ENCODE measurements at places on chromosomes 7 and 10.
A peak's percentile ranks its signal among the peaks of the same experiment; 100 is the strongest.

GRCh38 chr7:139924461-139924860 lies 95.4 kb downstream of the TBXAS1 start:
- H3K27me3 ChIP-seq: no peaks in the 10 kb centered on the region
- DNase-seq: no peak
- no peaks in the 10 kb centered on the region for H3K36me3 ChIP-seq
- H3K27ac ChIP-seq: no peak overlapping the region
- H3K4me3 ChIP-seq: no peak overlapping the region

DNA sequence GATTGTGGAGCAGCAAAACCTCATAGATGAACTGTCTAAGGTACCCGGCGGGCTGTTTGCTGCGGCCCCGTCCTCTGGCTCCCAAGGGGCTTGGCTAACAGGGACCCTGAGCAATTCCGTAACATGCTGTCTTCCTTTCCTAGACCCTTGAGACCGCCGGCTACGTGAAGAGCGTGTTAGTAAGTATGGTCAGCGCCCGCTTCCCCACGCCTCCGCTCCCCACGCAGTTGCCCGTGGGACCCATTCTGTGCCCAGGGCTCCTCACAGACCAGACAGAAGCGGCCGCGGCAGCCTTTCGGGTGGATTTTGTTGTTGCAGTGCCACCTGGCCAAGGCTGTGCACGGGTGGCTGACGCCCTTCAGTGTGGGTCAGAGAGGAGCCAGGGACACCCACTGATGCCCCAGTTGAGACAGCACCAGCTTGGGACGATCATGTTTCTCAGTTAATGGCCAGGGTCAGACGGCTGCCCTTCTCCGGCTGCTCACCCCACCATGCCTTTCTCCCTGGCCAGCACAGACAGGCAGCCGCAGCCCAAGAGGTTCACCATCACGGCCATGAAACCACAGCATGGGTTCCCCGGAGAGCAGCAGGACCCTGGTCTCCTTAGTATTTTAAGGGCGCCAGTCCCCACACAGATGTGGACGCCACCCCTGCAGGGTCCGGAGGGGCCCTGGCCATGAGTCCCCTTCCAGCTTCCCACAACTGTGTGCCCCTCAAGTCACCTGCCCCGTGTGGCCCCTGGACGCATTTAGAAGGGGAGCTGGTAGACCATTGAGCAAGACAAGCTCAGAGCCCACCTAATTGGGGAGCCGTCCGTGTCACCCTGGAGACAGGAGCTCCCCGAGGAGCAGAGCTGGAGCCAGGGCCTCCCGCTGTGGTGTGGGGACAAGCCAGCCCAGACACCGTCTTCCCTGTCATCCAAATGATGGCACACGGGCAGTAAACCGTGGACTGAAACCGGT lies 49.4 kb upstream of the DPYSL4 start:
- no peaks in the 10 kb centered on the region for H3K27me3 ChIP-seq
- H3K27ac ChIP-seq: no peak overlapping the region
- H3K4me1 ChIP-seq: peaks cover 1% of the 10 kb centered on the region
- H3K4me3 ChIP-seq: no peak overlapping the region

- H3K27ac ChIP-seq: no peak overlapping the region
- peaks cover 34% of the 10 kb centered on the region for H3K4me1 ChIP-seq
- peaks cover 3% of the 10 kb centered on the region for H3K27me3 ChIP-seq
- H3K4me3 ChIP-seq: no peak overlapping the region
- no peak for DNase-seq
- no peaks in the 10 kb centered on the region for H3K36me3 ChIP-seq
Observed at GRCh38 chr7:1049006-1049741, 4.8 kb downstream of the GPR146 start.

DNA sequence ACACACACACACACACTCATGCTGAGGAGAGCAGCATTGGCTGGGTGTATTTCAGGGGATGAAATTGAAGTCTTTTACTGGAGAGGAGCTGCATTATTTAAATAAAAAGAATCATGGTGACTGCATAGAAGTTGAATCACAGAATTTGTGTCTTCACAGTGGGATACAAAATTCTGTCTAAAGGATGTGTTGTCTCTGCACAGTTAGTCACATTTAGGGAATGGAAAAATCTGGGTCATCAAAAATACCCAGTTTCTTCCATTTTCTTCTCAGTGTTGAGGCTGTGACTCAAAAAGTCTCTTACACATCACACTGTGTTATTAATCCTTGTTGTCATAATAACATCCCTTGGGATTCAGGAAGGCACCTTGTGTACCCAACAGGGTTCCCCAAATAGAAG lies 10.9 kb downstream of the PAPSS2 start:
- no peak overlapping the region for H3K27ac ChIP-seq
- no peak overlapping the region for H3K4me3 ChIP-seq
- no peaks in the 10 kb centered on the region for H3K4me1 ChIP-seq
- H3K36me3 ChIP-seq: no peaks in the 10 kb centered on the region
- no peak for DNase-seq

- H3K27me3 ChIP-seq: peaks cover 67% of the 10 kb centered on the region
- no peaks in the 10 kb centered on the region for H3K36me3 ChIP-seq
- DNase-seq: no peak
- H3K4me1 ChIP-seq: peaks cover 41% of the 10 kb centered on the region
- H3K27ac ChIP-seq: no peak overlapping the region
Observed at GRCh38 chr10:101228966-101229265, 347 bp downstream of the LBX1 start.

DNA sequence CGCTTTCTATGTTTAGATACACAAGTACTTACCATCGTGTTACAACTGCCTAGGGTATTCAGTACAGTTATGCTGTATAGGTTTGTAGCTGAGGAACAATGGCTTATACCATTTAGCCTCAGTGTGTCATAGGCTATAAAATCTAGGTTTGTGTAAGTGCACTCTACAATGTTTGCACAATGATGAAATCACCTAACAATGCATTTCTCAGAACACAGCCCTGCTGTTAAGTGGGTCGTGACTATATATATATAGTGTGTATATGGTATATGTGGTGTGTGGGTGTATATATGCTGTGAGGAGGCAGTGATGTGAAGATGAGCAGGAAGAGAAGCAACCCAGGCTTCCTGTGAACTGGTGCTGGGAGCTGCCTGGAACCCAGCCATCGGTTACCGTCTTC lies 65.6 kb upstream of the MKI67 start:
- H3K27me3 ChIP-seq: no peaks in the 10 kb centered on the region
- H3K36me3 ChIP-seq: no peaks in the 10 kb centered on the region
- H3K4me3 ChIP-seq: no peak overlapping the region
- H3K4me1 ChIP-seq: peaks cover 19% of the 10 kb centered on the region

DNA sequence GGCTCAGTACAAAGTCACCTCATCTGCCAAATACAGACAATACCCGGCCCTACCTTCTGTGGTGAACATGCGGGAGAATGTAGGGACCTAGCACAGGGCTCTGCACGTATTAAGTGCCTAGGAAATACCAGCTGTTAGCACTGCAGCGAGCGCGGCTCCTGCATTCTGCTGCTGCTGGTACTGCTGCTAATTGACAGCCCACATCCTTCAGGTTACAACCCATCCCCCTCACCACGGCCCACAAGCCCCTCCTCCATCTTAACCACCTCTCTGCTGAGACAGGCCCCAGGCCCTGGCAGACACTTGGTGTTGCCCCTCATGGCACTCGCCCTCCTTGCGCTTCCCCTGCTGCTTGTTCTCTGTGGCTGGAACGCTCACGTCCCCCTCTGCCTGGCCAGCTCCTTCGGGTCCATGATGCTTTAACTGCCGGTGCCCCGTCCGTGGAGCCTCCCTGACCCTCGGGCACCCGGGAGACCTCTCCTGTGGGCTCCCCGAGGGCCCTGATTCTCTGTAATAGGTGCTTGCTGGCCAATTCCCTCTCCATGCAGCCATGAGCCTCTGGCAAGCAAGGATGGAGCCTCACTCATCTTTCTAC lies 53.3 kb upstream of the LOXL4 start:
- H3K36me3 ChIP-seq: no peaks in the 10 kb centered on the region
- no peak for DNase-seq
- H3K27me3 ChIP-seq: no peaks in the 10 kb centered on the region
- peaks cover 2% of the 10 kb centered on the region for H3K4me1 ChIP-seq

DNA sequence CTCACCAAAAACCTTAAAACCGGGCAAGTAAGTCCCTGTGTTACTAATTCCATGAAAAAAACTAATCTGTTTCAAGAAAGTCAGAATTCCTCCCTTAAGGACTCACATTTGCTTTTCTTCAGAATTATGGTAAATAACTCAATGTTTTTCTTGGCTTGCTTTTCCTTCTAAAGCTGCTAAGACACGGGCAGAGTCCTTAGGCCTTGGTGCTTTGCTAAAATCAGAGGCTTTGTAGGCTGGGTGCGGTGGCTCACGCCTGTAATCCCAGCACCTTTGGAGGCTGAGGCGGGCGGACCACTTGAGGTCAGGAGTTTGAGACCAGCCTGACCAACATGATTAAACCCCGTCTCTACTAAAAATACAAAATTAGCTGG lies 32.0 kb downstream of the GNA12 start:
- no peak overlapping the region for H3K4me3 ChIP-seq
- no peaks in the 10 kb centered on the region for H3K36me3 ChIP-seq
- H3K27me3 ChIP-seq: no peaks in the 10 kb centered on the region
- H3K27ac ChIP-seq: no peak overlapping the region

DNA sequence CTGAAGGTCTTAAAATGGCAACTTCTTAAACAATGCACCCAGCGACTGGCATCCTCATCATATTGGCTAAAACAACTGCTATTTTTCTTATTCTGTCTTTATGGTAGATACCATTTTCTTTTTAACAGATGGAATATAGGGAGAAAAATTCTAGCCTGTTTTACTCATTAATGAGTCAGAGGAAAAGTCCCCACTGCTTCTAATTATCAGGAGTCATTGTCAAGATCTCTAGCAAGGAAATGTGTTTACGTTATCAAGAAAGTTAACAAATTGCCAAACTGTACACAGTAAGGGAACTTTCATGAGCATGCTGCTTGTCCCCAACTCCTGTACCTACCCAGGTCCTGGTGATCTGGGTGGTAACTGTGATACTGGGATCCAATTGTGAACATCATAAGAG lies 117.7 kb upstream of the KIAA1217 start:
- no peak overlapping the region for H3K4me3 ChIP-seq
- H3K36me3 ChIP-seq: no peaks in the 10 kb centered on the region
- H3K27ac ChIP-seq: no peak overlapping the region
- H3K4me1 ChIP-seq: no peaks in the 10 kb centered on the region
- no peak for DNase-seq
- no peaks in the 10 kb centered on the region for H3K27me3 ChIP-seq

- H3K36me3 ChIP-seq: peaks cover 5% of the 10 kb centered on the region
- H3K4me1 ChIP-seq: no peaks in the 10 kb centered on the region
- H3K4me3 ChIP-seq: no peak overlapping the region
- H3K27ac ChIP-seq: no peak overlapping the region
Observed at GRCh38 chr7:23616593-23616992, 19.4 kb downstream of the CCDC126 start.

GRCh38 chr10:95406651-95407280 lies 116.0 kb upstream of the PDLIM1 start:
- no peak overlapping the region for H3K4me3 ChIP-seq
- no peak overlapping the region for H3K27ac ChIP-seq
- DNase-seq: no peak
- no peaks in the 10 kb centered on the region for H3K36me3 ChIP-seq

DNA sequence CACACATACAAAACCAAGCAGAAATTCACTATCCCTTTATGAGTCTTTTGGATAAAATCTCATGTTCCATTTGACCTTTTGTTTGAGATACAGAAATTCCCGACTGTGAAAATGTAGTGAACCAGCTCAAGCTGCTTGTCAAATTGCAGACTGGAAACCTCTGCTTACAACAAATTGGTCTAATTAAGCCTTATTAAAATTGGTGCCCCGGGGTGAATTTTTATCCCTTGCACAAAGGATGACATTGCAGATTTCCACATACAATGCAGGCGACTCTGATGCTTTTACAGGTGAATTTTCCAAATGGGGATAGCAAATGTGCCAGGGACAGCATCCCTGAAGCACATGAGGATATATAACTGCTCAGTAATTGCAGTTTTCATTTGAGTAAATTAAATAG lies 257.3 kb downstream of the BMPER start:
- DNase-seq: no peak
- H3K27ac ChIP-seq: no peak overlapping the region
- H3K4me1 ChIP-seq: no peaks in the 10 kb centered on the region
- no peaks in the 10 kb centered on the region for H3K27me3 ChIP-seq

- H3K27me3 ChIP-seq: no peaks in the 10 kb centered on the region
- DNase-seq: no peak
- no peaks in the 10 kb centered on the region for H3K36me3 ChIP-seq
Observed at GRCh38 chr10:95035332-95036295, 33.7 kb downstream of the CYP2C8 start.

DNA sequence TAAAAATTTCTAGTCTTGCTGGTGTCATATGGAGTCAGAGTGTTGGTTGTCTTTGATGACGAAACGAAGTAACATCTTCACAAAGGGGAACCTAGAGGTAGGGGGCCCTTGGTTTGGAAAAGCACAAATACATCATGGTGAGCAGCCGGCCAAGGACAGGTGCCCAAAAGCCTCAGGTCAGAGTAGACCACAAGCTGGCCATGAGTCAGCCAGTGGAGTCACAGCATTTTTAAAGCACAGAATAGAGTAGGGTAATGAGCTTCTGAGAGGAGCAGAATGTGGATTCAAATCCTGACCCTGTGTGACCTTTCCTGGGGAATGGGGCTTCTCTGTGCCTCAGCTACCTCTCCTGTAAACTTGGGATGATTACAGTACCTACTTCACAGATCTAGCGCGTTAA lies 5.3 kb downstream of the CAMK2B start:
- H3K27me3 ChIP-seq: peaks cover 4% of the 10 kb centered on the region
- H3K36me3 ChIP-seq: no peaks in the 10 kb centered on the region
- no peak overlapping the region for H3K27ac ChIP-seq
- no peak for DNase-seq

- peak; percentile 53 for DNase-seq
- peaks cover 3% of the 10 kb centered on the region for H3K4me1 ChIP-seq
- no peaks in the 10 kb centered on the region for H3K27me3 ChIP-seq
- H3K27ac ChIP-seq: no peak overlapping the region
- H3K4me3 ChIP-seq: no peak overlapping the region
Observed at GRCh38 chr7:155738652-155739537, 73.4 kb downstream of the SHH start.

- H3K4me3 ChIP-seq: no peak overlapping the region
- no peak for DNase-seq
- no peak overlapping the region for H3K27ac ChIP-seq
- H3K27me3 ChIP-seq: peaks cover 4% of the 10 kb centered on the region
- peaks cover 22% of the 10 kb centered on the region for H3K4me1 ChIP-seq
- no peaks in the 10 kb centered on the region for H3K36me3 ChIP-seq
Observed at GRCh38 chr10:501596-501995, 187.9 kb downstream of the DIP2C start.

- H3K36me3 ChIP-seq: no peaks in the 10 kb centered on the region
- DNase-seq: no peak
- H3K27ac ChIP-seq: no peak overlapping the region
- no peaks in the 10 kb centered on the region for H3K27me3 ChIP-seq
- H3K4me1 ChIP-seq: peaks cover 18% of the 10 kb centered on the region
- no peak overlapping the region for H3K4me3 ChIP-seq
Observed at GRCh38 chr10:71473671-71474599, 77.2 kb downstream of the CDH23 start.

GRCh38 chr10:3853016-3853415 lies 68.0 kb upstream of the KLF6 start:
- no peaks in the 10 kb centered on the region for H3K27me3 ChIP-seq
- peaks cover 14% of the 10 kb centered on the region for H3K4me1 ChIP-seq
- H3K27ac ChIP-seq: no peak overlapping the region

GRCh38 chr10:4270116-4270515 lies 485.1 kb upstream of the KLF6 start:
- H3K27ac ChIP-seq: no peak overlapping the region
- no peaks in the 10 kb centered on the region for H3K27me3 ChIP-seq
- H3K4me3 ChIP-seq: no peak overlapping the region
- H3K36me3 ChIP-seq: no peaks in the 10 kb centered on the region
- no peak for DNase-seq

Measured in natural killer cell (primary cell).